ENCODE measurements at places on chromosomes 1 and 21.

DNA sequence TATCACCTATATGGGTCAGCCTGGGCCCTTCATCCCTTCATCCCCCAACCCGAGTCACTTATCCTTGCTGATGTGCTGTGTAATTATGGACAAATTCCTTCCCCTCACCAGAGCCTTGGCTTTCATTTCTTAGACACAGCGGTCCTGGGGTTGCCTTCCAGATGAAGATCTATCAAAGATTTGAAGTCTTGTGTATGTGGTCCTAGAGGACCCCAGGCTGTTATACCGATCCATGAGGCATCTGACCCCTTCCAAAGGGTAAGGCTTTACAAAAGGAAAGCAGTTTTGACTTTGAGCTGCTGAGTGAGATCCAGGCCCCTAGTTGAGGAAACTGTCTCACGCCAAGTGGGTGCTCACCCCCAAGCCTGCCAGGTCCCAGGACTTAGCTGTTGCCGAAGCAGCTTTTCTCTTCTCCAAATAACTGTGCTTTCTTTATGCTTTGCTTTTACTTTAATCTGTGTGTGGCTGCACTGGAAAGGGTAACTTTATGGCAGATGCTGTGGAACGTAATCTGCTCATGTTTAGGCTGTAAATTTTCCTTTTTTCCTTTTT is 37.6 kb downstream of the MAN1C1 start:
- no peak for DNase-seq

GRCh38 chr1:233440951-233441401 is 113.5 kb downstream of the MAP3K21 start:
- DNase-seq, result no peak

DNA sequence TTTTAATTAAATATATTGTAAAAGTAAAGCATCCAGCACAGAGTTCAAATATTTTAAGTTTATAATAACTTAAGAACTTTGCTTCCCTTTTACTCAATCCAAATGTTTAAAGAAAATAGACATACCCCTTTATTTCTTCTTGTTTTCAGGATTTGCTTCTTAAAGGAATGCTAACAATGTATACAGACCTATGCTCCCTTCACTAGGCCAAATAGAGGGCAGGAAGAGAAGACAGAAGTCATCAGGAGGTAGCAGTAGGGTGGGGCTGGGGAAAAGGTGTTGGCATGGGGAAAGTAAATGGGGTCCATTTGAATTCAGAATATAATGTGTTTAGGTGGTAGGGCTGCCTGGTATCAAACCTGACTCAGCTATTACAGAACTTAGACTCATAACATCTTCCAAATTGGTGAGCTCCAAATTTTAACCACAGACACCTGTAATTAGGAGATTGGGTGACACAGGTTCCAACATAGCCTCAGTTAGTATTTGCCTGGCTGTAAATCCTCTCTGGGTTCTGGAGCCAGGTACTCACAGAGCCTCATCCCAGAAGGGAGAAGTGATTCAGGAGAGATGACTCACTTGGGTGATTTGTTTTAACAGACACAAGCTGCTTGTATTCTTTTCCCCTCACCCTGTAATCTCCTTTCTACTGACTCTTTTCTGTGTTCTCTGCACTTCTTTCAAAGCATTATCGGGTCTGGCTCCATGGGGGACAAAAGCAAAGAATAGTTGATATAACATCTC is 60.1 kb upstream of the DUSP10 start:
- DNase-seq, result no peak

- DNase-seq, result no peak
Measured at GRCh38 chr1:21613072-21613867, 55.9 kb downstream of the RAP1GAP start.

GRCh38 chr1:55127827-55128343 is 87.3 kb downstream of the USP24 start:
- no peak for DNase-seq

DNA sequence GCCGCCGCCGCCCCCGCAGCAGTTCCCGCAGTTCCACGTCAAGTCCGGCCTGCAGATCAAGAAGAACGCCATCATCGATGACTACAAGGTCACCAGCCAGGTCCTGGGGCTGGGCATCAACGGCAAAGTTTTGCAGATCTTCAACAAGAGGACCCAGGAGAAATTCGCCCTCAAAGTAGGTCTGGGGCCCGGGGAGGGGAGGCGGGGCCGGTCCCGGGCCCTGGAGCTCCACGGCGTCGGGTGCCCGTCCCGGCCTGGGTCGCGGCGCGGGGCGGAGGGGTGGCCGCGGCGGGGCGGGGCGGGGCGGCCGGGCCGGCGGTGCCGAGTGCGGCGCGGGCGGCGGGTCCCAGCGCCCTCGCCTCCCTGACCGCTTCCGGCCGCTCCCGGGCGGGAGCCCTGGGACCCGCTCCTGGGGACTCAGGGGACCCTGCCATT is 646 bp downstream of the MAPKAPK2 start:
- DNase-seq, result peak; percentile 76

DNA sequence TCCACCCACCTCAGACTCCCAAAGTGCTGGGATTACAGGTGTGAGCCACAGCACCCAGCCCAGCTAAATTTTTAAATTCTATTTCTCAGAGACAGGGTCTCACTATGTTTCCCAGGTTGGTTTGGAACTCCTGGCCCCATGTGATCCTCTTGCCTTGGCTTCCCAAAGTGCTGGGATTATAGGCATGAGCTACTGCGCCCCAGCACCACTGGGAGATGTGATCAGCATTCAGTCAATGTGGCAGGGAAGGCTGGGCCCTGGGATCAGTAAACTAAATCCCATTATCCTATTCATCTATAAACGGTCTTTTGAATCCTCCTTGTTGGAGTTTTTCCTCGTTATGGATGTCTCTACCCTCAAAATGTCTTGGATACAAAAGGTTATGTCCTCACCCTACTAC is 113.5 kb downstream of the PGBD5 start:
- DNase-seq, result no peak

GRCh38 chr1:12711536-12711935 is 4.4 kb upstream of the AADACL3 start:
- no peak for DNase-seq

- no peak for DNase-seq
Measured at GRCh38 chr21:16040601-16041000, 310.8 kb downstream of the USP25 start.

GRCh38 chr1:165871311-165872067 is 44.1 kb downstream of the UCK2 start:
- DNase-seq, result peak; percentile 52
